Retinal pigment epithelial cell (primary cell): ENCODE measurements at places on chromosomes 16 and 17.

GRCh38 chr17:36999471-36999870, 50.7 kb downstream of the AATF start:
- DNase-seq = no peak

GRCh38 chr17:36092230-36092629, 2.3 kb upstream of the CCL3 start:
- no peak for DNase-seq

GRCh38 chr17:74921026-74921681, 1.9 kb downstream of the USH1G start:
- no peak for DNase-seq

DNA sequence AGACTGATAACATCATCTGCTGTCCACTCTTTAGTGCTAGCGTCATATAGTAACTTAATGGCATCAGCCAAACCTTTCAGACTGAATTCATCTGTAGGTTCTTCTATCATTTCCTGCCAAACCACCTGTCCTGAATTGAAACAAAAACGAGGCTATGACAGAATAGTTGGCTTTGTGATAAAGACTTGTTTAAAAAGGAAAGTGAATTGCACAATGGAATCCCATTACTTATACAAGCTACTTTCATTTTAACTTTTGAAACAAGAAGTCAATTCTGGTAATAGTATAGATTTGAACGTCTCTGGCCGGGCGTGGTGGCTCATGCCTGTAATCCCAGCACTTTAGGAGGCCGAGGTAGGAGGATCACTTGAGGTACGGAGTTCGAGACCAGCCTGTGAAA, 18.2 kb downstream of the LASP1NB start:
- DNase-seq = no peak

- no peak for DNase-seq
Observed at GRCh38 chr16:75042426-75043174, 43.8 kb downstream of the ZNRF1 start.
